ENCODE measurements at places on chromosomes 2 and 18.

DNA sequence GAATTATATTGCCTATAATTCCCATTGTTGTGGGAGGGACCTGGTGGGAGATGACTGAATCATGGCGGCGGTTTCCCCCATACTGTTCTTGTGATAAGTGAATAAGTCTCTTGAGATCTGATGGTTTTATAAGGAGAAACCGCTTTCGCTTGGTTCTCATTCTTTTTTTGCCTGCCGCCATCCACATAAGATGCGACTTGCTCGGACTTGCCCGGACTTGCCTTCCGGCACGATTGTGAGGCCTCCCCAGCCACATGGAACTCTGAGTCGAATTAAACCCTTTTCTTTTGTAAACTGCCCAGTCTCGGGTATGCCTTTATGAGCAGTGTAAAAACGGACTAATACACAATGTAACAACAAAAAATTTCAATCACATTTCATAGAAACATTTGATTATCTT, 115.8 kb downstream of the C2orf74 start:
- no peak for DNase-seq

DNA sequence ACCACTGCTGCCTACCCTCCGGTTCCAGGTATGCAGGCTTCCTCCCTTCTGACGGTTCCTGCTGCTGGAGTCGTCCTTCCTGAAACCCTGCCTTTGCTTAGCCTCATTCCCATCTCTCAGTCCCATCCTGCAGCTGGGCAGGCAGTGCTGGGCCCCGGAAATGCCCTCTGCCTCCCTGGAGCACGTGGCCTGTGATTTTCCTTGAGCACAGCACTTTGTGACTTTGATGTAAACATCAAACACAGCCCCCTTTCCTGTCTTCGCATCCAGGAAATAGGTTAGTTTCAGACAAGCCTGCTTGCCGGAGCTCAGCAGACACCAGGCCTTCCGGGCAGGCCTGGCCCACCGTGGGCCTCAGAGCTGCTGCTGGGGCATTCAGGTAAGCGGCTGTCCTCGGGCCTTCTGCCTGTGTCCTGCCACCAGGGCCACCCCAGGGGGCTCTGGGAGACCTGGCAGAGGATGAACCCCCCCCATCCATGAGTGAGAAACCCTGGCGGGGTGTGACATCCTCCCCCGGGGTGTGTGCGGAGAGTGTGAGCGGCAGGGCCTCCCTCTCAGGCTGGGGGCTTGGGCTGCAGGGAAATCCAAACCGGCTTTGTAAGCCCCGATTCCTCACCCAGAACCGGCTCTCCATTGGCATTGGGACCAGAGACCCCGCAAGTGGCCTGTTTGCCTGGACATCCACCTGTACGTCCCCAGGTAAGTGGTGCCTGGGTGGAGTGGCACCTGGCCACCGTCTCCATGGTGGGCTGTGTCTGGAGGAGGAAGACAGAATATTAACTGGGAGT, at the start of gene ZAP70:
Gene ZAP70 (plus strand): TSS at position 281 of the 788 bp plus-strand sequence. CDS start 10,461 bp downstream, outside the sequence.
- DNase-seq = no peak

DNA sequence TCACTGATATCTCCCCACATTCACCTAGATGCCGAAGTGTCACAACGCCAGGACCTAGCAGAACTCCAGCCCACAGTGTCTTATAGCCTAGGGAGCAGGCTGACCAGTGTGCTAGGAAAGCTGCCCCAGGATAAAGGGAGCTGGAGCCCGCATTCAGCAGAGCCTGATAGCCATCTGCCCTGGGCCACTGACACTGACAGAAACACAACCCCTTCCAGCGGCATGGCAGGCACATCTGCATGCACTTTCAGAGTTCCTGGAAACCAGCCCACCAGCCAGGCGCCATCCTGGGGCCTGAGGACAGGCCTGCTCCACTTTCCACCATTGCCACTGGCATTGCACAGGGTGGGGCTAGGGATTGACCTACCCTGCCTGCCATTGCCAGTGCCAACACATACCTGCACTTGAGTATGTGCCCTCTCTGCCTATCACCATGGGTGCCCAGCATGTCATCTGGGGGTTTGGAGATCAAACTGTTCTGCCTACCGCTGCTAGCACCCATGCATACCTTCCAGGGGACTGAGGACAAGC, 290.1 kb upstream of the KLHL14 start:
- DNase-seq = no peak

GRCh38 chr2:41827354-41827971, 220.4 kb upstream of the PKDCC start:
- DNase-seq = no peak

DNA sequence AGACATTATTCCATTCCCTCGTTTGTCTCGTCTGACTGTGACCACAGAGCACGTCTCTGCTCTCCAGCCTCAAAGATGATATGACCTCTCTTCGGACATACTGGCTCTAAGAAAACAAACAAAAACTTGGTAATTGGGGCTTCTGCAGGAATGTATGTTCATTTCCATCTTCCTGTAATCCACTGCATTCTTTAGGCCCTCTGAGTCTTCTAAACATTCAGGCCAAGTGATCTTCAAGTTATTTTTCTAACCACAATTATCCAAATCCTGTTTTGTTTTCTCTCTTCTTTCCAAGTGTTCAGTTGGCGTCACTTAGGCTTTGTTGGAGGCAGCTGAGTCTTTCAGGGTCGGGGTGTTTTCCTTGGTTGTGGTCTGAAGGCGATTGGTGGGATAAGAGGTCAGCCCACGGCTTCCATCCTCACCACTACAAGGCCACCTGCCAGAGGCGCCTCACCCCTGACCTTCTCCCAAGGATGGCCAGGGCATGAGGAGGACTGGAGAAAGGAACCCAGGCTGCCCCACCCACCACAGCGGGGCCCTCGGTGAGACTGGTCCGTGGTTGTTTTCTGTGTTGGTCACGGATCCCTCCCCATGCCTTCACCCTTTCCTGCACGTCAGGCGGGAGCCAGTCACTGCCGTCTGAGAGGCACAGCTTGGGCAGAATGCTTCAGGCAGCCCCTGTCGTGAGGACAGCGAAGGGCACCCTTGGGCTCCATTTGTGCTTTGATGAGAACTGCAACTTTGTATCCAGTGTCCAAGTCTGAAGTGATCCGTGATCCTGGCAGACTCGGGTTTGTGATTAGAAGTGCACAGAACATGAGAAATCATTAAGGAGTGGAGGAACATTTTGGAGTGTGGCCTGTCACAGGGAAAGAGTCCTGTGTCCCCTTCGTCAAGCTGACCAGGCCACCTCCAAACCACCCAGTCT, 88.6 kb upstream of the FHL2 start:
- no peak for DNase-seq

- DNase-seq = no peak
Measured at GRCh38 chr18:21341141-21341540, 99.1 kb downstream of the GREB1L start.
